ENCODE measurements at places on chromosomes 5 and 9. TPM values are rescaled to one million over a fixed set of nuclear protein-coding genes. Genes with fewer than 3 reads are reported as not detected.

The RNF183 gene
- total RNA-seq: not detected

The ZFP37 gene
- 1.7 TPM for total RNA-seq

The CCDC69 gene
- total RNA-seq: 87.0 TPM

The ARID3C gene
- not detected for total RNA-seq

The MRPL36 gene
- 52.6 TPM for total RNA-seq

The PDCD1LG2 gene
- total RNA-seq: 0.26 TPM

The OBP2B gene
- total RNA-seq: not detected

GRCh38 chr9:103281126-103281525 is 286.0 kb downstream of the CYLC2 start:
- no peaks in the 10 kb centered on the region for H3K36me3 ChIP-seq
- H3K27me3 ChIP-seq: no peaks in the 10 kb centered on the region
- no peaks in the 10 kb centered on the region for H3K4me1 ChIP-seq
- no peak for DNase-seq

GRCh38 chr5:163735069-163735468 is 229.7 kb downstream of the MAT2B start:
- H3K4me1 ChIP-seq: no peaks in the 10 kb centered on the region
- no peaks in the 10 kb centered on the region for H3K36me3 ChIP-seq
- no peaks in the 10 kb centered on the region for H3K27me3 ChIP-seq
- H3K27ac ChIP-seq: no peak overlapping the region
- DNase-seq: no peak
- no peak overlapping the region for H3K4me3 ChIP-seq

- no peaks in the 10 kb centered on the region for H3K36me3 ChIP-seq
- no peaks in the 10 kb centered on the region for H3K27me3 ChIP-seq
- peaks cover 11% of the 10 kb centered on the region for H3K4me1 ChIP-seq
Observed at GRCh38 chr5:79255786-79256557, 20.0 kb downstream of the JMY start.

DNA sequence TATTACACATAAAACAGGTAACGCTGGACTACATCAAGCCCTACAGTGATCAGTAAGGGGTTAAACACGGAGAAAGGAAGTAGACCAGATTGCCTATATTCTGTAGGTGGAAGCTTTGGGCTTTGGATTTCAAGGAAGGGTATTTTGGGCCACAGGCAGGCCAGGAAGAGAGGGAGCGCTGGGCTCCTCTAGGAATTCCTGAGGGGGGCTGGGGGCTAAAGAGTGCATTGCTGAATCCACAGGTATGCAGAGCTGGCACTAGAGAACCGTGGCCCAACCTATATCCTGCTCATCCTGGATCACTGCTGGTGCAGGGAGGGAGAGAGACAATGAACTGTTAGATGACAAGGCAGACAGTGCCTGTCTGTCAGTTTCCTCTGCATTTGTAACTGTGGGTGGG is 367.1 kb downstream of the CSNK1G3 start:
- peaks cover 3% of the 10 kb centered on the region for H3K4me1 ChIP-seq
- no peaks in the 10 kb centered on the region for H3K36me3 ChIP-seq
- H3K27ac ChIP-seq: no peak overlapping the region
- DNase-seq: no peak
- H3K4me3 ChIP-seq: no peak overlapping the region

DNA sequence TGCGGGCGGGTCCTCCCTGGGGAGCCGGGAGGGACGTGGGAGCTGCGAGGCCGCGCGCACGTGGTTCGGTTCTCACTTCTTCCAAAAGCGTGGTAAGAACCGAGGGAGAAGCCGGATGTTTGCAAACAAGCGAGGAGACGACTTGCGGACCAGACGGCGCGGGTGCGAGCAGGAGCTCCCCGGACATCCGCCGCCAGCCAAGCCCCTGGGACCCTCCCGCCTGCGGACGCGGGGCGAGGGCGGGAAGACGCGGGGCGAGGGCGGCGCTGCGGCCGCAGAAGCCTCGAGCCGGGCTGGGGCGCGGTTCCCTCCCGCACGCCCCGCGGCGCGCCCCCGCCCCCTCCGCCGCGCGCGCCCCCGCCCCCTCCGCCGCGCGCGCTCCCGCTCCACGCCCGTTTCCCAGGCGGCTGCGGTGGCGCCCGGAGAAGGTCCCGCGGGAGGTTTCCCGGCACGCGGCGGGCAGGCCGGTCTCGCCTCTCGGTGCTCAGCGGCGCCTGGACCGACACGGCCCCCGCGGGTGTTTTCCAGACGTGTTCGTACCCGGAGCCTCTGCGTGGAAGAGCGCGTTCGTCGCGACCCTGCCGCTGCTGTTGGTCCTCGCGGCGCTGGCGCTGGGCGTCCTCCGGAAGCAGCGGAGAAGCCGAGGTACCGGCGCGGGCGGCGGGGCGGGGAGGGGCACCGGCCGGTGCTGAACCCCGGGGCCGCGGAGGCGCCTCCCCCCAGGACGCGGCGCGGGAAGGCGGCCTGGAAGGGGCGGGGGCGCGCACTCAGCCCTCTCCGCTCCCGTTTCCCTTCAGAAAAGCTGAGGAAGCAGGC is 12.8 kb downstream of the BTNL9 start:
- H3K4me1 ChIP-seq: peaks cover 41% of the 10 kb centered on the region
- H3K27ac ChIP-seq: no peak overlapping the region
- H3K27me3 ChIP-seq: peaks cover 97% of the 10 kb centered on the region
- H3K36me3 ChIP-seq: no peaks in the 10 kb centered on the region
- no peak for DNase-seq
- peak overlapping the region; percentile 71 for H3K4me3 ChIP-seq

DNA sequence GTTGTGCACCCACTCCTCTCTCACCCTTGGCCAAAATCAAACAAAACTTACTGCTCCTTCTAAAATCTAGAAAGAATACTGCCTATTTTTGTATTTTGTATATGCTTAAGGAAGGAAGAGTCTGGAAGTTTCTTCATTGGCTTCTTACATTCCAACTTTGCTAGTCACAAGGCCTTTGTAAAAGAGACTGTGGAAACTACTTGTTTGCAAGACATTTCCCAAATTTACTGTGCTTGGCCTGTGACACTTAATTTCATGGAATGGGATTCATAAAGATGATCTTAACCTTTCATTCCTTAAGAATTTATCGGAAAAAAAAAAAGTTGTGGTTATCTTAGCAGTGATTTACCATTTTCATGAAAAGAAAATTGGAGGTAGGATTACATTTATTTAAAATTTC is 208.9 kb downstream of the VPS13A start:
- DNase-seq: no peak
- H3K4me1 ChIP-seq: no peaks in the 10 kb centered on the region
- H3K36me3 ChIP-seq: no peaks in the 10 kb centered on the region
- no peak overlapping the region for H3K27ac ChIP-seq

- H3K27me3 ChIP-seq: no peaks in the 10 kb centered on the region
- DNase-seq: no peak
- no peaks in the 10 kb centered on the region for H3K36me3 ChIP-seq
- no peak overlapping the region for H3K4me3 ChIP-seq
- no peaks in the 10 kb centered on the region for H3K4me1 ChIP-seq
Observed at GRCh38 chr5:20113031-20113715, 125.2 kb upstream of the CDH18 start.

DNA sequence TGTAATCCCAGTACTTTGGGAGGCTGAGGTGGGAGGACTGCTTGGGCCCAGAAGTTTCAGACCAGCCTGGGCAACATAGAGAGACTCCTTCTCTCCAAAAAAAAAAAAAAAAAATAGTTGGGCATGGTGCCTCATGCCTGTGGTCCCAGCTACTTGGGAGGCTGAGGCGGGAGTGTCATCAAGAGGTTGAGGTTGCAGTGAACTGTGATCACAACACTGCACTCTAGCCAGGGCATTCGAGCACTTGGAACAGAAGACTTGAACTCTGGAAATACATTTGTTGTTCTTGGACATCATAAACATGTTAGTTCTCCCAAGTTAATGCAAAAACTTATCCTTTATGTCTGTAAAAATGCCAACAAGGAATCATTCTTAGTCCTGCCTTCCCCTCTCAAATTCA is 29.6 kb downstream of the EHMT1 start:
- no peak for DNase-seq
- no peaks in the 10 kb centered on the region for H3K27me3 ChIP-seq
- H3K36me3 ChIP-seq: peaks cover 73% of the 10 kb centered on the region
- H3K4me1 ChIP-seq: no peaks in the 10 kb centered on the region
- no peak overlapping the region for H3K27ac ChIP-seq

GRCh38 chr5:160266752-160267345 is 37.5 kb downstream of the FABP6 start:
- DNase-seq: no peak
- no peak overlapping the region for H3K4me3 ChIP-seq
- peaks cover 12% of the 10 kb centered on the region for H3K4me1 ChIP-seq
- H3K27ac ChIP-seq: no peak overlapping the region
- no peaks in the 10 kb centered on the region for H3K27me3 ChIP-seq

GRCh38 chr5:143350341-143350740 is 53.1 kb downstream of the NR3C1 start:
- H3K36me3 ChIP-seq: no peaks in the 10 kb centered on the region
- no peaks in the 10 kb centered on the region for H3K27me3 ChIP-seq
- no peak overlapping the region for H3K4me3 ChIP-seq
- no peak overlapping the region for H3K27ac ChIP-seq

DNA sequence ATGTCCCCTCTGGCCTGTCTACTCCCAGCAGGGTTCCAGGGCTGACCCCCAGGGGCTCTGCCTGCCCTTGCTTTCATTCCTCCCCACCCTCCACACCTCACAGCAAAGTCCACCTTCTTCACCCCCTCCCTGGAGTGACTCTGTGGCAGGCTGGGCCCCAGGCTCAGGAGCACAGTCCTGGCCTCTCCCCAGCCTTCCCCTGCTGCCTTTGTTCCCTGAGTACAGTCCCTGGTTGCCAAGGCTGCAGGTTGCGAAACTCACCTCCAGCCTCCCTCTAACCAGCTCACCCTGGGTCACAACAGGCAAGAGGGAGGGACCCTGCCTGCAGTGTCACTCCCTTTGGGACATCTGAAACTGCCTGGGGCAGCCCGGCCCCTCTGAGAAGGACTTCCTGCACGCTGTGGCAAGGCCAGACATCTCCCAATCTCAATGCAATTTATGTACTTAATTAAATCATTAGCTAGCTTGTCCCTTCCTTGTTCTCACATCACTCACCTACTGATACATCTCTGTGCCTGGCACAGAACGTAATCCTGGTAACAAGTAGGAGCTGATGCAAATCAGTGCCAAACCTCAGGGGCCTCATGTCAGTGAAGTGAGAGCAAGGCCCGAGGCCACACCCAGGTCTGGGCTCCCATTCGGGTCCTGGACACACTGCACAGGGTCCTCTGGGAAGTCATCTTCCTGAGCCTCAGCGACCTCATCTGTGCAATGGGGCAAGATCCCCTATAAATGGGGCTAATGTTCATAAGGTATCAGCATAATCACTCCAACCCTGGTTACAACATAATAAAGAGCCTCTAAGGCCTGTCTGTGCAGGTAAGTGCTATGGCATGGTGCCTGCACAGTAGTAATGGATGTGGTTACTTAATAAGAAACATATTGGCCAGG is 27.3 kb upstream of the TRIM14 start:
- no peak overlapping the region for H3K4me3 ChIP-seq
- H3K27ac ChIP-seq: peak overlapping the region; percentile 95
- DNase-seq: no peak
- no peaks in the 10 kb centered on the region for H3K27me3 ChIP-seq

GRCh38 chr5:19498852-19499251 is 489.1 kb downstream of the CDH18 start:
- no peak for DNase-seq
- H3K4me1 ChIP-seq: no peaks in the 10 kb centered on the region
- H3K27ac ChIP-seq: peak overlapping the region; percentile 43
- no peaks in the 10 kb centered on the region for H3K36me3 ChIP-seq

GRCh38 chr9:68983008-68983411 is 30.9 kb downstream of the PRKACG start:
- H3K36me3 ChIP-seq: no peaks in the 10 kb centered on the region
- no peak overlapping the region for H3K4me3 ChIP-seq
- no peak overlapping the region for H3K27ac ChIP-seq
- DNase-seq: no peak
- no peaks in the 10 kb centered on the region for H3K27me3 ChIP-seq

DNA sequence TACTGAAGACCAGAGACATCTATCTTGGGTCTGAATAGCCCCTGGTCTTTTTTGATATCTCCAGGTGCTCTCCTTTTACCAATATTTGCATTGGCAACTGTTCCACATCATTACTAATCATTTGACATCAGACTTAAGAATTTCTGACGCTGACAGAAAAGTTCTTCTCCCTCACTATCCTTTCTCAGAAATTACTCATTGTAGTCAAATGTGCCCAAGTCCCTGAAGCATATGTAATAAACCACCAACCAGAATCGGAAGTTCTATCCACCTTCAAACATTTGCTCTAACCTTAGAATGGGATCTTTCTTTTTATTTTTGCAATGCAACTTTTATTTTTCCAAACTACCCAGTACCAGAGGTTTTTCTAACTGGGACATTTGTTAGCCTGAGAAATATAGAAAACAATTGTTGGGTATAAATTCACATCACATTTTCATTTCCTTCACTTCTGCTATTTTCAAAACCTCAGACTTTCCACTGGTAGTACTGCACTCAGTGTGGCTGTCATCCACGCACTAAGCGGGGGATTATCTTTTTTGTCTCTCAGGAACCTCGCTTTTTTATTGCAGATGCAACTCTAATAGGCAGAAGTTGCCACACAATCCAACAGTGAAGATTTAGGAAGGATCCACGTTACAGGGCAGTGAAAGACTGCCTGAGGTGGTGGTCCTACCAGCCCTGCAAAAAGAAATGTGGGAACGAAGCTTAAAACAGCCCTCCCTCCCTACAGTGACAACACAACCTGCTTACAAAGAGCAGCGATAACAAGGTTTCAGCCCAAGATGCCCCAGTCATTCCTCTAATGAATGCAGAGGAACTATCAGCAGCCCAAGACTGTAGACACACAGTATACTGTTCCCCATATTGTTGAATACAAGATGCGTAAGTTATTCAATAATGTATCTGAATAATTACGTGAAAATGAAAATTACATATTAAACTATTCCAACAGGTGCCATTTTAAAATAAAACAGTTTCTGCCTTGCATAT is 201.2 kb downstream of the EBF1 start:
- no peaks in the 10 kb centered on the region for H3K36me3 ChIP-seq
- no peak overlapping the region for H3K27ac ChIP-seq
- no peaks in the 10 kb centered on the region for H3K4me1 ChIP-seq
- no peaks in the 10 kb centered on the region for H3K27me3 ChIP-seq
- no peak overlapping the region for H3K4me3 ChIP-seq

DNA sequence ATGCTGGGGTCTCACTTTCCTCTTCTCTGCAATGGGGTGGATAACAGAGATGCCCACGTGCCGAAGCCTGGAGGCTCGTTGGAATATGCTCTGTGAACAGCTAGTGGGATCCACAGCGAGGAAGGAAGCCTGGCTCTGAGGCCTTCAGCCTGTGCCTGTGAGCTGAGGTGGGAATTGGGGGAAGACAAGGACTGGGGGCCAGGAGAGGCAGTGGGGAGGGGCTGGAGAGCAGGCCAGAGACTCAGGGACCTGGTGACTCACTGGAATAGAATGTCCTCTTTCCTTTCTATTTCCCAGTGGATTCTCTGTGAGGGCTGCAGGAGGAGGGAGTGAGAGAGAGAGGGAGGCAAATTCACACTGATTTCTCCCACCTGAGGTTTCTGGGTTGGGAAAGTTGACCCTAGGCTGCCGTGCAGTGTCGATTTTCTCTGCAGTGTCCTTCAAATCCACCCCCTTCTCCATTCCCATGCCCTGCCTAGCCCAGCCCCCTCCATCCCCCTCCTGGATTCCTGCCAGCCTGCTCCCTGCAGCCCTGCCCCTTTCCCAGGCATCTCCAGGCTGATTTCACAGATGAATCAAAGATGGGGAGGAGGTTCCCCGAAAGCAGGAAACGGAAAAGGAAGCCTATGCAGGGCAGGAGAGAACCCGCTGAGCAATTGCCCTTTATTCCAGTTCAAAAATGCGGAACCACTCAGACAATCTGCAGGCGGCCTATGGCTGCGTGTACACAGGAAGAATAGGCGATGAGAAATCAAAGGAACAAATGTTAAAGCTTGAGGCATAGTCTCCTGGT is 1.4 kb upstream of the SPAAR start:
- H3K4me1 ChIP-seq: peaks cover 45% of the 10 kb centered on the region
- peak overlapping the region; percentile 69 for H3K27ac ChIP-seq
- peak overlapping the region; percentile 22 for H3K4me3 ChIP-seq

Data from esophagus squamous epithelium (tissue), 5 donors.